ENCODE measurements at places on chromosomes 2 and 18. TPM values are rescaled to one million over a fixed set of nuclear protein-coding genes. Genes with fewer than 3 reads are reported as not detected.

GRCh38 chr2:241073166-241074064 is 28.7 kb downstream of the MTERF4 start:
- no peak overlapping the region for H3K4me3 ChIP-seq
- H3K27ac ChIP-seq = no peak overlapping the region
- no peaks in the 10 kb centered on the region for H3K27me3 ChIP-seq
- H3K4me1 ChIP-seq = no peaks in the 10 kb centered on the region
- no peak for DNase-seq

GRCh38 chr18:905948-906415 is 1.3 kb downstream of the ADCYAP1 start:
- H3K27me3 ChIP-seq = peaks cover 58% of the 10 kb centered on the region
- no peak overlapping the region for H3K27ac ChIP-seq
- H3K36me3 ChIP-seq = no peaks in the 10 kb centered on the region
- no peak overlapping the region for H3K4me3 ChIP-seq

- H3K27ac ChIP-seq = no peak overlapping the region
- H3K36me3 ChIP-seq = peaks cover 13% of the 10 kb centered on the region
- peak; percentile 21 for DNase-seq
Observed at GRCh38 chr2:96267159-96267971, 1.3 kb downstream of the CIAO1 start.

DNA sequence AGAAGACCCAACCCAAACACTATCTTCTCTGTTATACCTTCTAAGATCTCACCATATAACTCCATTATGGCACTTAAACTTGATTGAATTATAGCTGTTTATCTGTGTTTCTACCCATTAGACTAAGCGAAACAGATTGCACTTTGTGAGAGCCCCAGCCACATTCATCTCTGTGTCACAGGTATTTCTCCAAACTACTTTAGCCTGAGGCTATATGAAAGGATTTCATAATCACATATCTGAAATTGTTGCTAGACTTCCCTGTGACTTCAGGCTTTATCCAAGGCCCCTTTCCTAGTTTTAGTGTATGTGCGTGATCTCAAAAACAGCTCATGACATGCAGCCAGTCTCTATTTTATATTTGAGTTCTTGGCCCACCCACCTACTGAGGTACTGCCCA is 745.0 kb upstream of the ACVR2A start:
- H3K27me3 ChIP-seq = no peaks in the 10 kb centered on the region
- H3K4me1 ChIP-seq = no peaks in the 10 kb centered on the region
- DNase-seq = no peak

DNA sequence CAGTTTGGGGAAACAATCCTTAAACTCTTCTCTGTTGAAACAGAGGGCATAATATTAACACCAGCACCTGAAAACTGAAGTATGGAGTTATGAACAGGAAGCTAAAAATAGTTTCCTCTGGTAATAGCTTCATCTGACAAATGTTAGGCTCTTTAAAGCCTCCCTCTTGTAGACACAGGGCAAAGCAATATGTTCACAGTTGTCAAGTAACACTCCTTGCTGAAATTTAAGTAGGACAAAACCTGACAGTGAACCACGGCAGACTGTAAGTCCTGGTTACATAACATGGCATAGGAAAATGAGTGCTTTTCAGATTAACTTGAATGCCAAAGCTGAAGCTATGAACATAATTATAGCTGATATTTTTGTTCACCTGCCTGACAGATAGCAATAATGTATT is 172.9 kb downstream of the CMPK2 start:
- no peak overlapping the region for H3K4me3 ChIP-seq
- no peaks in the 10 kb centered on the region for H3K4me1 ChIP-seq
- no peak overlapping the region for H3K27ac ChIP-seq
- H3K36me3 ChIP-seq = no peaks in the 10 kb centered on the region
- DNase-seq = no peak
- H3K27me3 ChIP-seq = no peaks in the 10 kb centered on the region

DNA sequence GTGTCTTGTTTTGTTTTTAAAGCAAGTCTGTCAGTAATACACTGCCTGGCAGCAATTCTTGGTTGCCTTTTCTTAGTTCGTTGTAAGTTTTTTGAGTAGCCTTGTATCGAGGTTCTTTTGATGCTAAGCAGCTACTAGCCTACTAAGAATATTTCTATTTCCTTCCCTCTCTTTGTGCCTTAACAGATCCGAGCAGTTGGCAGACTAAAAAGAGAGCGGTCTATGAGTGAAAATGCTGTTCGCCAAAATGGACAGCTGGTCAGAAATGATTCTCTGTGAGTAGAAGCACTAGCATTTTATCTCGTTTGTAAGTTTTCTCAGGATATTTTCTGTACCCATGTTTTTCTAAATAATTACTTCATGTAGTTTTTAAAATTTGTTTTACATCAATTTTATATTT is 15.1 kb downstream of the MFF start:
- H3K27me3 ChIP-seq = no peaks in the 10 kb centered on the region
- no peak for DNase-seq
- no peak overlapping the region for H3K4me3 ChIP-seq
- H3K4me1 ChIP-seq = no peaks in the 10 kb centered on the region
- H3K36me3 ChIP-seq = no peaks in the 10 kb centered on the region
- H3K27ac ChIP-seq = no peak overlapping the region

DNA sequence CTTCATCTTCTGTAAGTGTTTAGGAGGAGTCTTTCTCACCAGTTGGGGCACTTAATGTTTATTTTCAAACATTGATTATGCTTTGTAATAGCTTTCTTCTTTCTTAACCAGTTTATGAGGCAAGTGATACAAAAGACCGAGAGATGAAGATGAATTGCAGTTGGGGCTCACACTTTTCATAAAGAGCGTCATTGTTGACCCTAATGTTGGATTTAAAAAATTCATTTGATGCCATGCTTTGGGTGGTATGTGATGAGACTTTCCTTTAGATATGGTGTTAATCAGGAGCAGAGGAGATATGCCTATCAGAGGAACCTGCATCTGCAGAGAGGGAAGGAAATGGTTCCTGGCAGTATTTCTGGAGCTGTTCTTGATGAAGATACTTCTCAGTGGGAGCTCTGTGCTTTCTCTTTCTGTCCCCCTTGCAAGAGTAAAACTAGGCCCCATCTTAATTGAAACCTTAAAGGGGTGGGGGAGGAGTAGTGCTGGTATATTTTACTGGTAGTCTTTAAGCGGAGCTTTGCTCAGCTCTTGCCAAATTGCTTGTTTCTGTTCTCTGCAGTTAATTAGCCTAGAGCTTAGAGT is 2.3 kb downstream of the EML4 start:
- H3K27ac ChIP-seq = peak overlapping the region; percentile 10
- H3K27me3 ChIP-seq = no peaks in the 10 kb centered on the region
- no peak overlapping the region for H3K4me3 ChIP-seq
- no peaks in the 10 kb centered on the region for H3K36me3 ChIP-seq
- peaks cover 31% of the 10 kb centered on the region for H3K4me1 ChIP-seq
- DNase-seq = no peak

- H3K27me3 ChIP-seq = no peaks in the 10 kb centered on the region
- H3K27ac ChIP-seq = peak overlapping the region; percentile 79
- H3K36me3 ChIP-seq = no peaks in the 10 kb centered on the region
Observed at GRCh38 chr18:57780706-57781347, 22.3 kb downstream of the ATP8B1 start.

DNA sequence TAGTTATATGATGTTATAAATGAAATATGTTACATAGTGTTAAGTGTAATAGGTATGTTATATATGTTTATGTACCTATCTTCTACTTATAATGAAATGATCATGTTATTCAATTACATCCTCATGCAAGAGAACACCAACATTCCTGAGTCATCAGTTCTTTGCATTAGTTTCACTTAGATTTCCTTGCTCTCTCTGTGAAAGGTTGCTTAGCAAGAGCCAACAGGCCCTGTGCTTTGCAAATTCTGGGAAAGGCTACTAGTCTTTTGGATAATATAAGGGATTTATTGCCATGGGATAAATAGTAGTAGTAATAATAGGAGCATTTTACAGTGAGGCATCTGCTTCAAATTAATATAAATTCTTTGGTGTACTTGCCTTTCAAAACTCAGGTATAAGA is 274.8 kb downstream of the SP3 start:
- no peaks in the 10 kb centered on the region for H3K4me1 ChIP-seq
- H3K27me3 ChIP-seq = no peaks in the 10 kb centered on the region
- H3K27ac ChIP-seq = no peak overlapping the region
- H3K4me3 ChIP-seq = no peak overlapping the region

DNA sequence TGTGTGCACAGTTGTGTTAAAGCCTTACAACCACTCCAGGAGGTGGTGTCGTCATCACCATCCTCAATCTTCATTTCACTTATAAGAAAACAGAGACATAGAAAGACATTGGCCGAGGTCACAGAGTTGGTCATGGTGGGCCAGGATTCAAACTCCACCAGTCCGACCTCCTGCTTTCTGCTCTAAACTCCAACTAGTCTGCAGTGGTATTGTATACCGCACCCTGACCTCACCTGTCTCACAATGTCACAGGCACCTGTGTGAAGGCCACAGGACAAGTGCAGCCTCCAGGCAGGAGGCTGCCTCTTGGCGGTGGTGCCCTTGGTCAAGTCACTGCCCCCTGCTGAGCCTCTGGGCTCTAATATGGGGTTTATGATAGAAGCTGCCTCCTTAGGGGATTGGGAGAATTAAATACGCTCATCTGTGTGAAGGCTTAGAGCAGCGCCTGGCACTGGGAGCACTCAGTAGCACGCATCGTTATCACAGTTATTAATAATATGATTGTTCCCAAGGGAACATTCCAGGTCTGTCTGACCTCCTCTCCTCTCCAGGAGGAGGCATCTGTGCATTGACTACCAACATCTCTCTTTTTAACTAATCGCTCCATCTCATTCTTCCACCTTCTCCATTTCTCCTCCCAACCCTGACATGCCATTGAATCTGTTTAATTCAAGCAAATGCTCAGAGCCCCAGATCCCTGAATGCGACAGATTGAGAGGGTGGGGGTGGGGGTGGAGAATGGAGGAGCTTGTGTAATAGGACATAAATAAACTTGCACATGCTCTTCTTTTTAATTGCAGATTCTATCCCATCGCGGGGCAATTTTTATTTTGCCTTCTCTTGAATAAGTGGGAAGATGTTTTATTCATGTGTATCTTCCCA is 112.7 kb downstream of the MCFD2 start:
- peaks cover 3% of the 10 kb centered on the region for H3K4me1 ChIP-seq
- no peaks in the 10 kb centered on the region for H3K36me3 ChIP-seq
- no peak for DNase-seq
- H3K27me3 ChIP-seq = no peaks in the 10 kb centered on the region
- no peak overlapping the region for H3K27ac ChIP-seq
- no peak overlapping the region for H3K4me3 ChIP-seq

DNA sequence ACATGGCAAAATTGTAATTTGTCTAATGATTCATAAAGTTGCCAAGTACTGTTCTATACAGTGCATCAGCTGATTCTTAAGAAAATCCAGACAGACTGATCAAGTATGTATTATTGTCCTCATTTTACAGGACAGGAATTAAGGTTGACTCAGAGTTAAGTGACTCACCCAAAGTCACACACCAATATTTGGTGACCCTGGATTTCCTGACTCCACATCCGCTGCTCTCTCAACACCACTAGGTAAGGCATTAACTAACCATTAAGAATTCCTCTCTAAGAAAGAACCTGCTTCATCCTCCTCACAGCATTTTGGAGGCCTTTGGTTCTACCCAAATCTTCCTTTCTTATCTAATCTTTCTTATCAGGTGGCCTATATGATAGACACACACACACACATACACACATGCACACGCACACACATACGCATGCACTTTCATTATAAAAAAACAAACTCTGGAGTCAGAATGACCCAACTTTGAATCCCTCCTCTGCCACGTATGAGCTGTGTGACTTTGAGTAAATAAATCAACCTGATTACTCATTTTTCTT is 150.8 kb downstream of the ANKRD44 start:
- H3K27me3 ChIP-seq = no peaks in the 10 kb centered on the region
- no peak for DNase-seq
- H3K27ac ChIP-seq = no peak overlapping the region
- H3K4me3 ChIP-seq = no peak overlapping the region
- H3K36me3 ChIP-seq = no peaks in the 10 kb centered on the region

- H3K27ac ChIP-seq = peak overlapping the region; percentile 59
- H3K36me3 ChIP-seq = no peaks in the 10 kb centered on the region
Observed at GRCh38 chr18:58761970-58762780, 90.9 kb downstream of the MALT1 start.

- H3K4me1 ChIP-seq = no peaks in the 10 kb centered on the region
- DNase-seq = no peak
- H3K27me3 ChIP-seq = no peaks in the 10 kb centered on the region
Observed at GRCh38 chr18:63987743-63988142, 17.9 kb downstream of the SERPINB8 start.

DNA sequence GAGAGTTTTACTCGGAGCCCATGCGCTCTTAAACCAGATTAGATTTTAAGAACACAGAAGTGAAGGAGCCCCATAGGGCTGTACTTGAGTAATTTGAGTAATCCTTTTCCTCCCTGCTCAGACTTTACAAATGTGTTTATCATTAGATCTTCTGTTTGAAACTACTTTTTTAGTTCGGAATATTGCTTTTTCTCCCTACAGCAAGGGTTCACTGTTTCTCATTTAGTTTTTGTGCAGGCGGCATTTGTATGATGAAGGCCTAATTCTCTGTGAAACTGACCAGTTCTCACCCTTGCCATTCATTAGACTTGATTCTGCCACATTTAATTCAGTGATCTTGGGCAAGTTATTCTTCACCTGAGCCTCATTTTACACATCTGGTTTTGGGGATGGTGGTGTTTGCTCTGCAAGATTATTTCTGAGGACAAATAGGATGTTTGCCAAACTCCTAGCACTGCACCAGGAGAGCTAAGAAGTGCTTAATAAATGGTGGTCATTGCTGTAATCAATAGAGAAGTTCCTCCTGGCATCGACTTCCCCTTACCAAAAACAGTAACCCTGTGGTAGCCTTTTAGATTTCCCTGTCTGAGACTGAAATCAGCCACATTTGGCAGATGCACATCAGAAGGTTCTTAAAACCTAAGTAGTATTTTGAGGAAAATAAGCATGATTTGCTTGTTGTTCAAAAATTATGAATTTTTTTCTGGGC is 2.2 kb downstream of the B3GNT2 start:
- H3K4me3 ChIP-seq = peak overlapping the region; percentile 94
- no peaks in the 10 kb centered on the region for H3K27me3 ChIP-seq
- DNase-seq = no peak
- no peaks in the 10 kb centered on the region for H3K36me3 ChIP-seq
- H3K4me1 ChIP-seq = peaks cover 56% of the 10 kb centered on the region

- DNase-seq = no peak
- no peak overlapping the region for H3K27ac ChIP-seq
- peaks cover 8% of the 10 kb centered on the region for H3K4me1 ChIP-seq
Observed at GRCh38 chr2:170869036-170869435, 52.3 kb downstream of the GAD1 start.

- no peak overlapping the region for H3K27ac ChIP-seq
- H3K4me1 ChIP-seq = no peaks in the 10 kb centered on the region
- no peaks in the 10 kb centered on the region for H3K36me3 ChIP-seq
- H3K4me3 ChIP-seq = no peak overlapping the region
- H3K27me3 ChIP-seq = no peaks in the 10 kb centered on the region
Observed at GRCh38 chr2:130768191-130768855, 13.0 kb downstream of the AMER3 start.

The DLGAP1 gene
- total RNA-seq = 0.25 TPM

The TEX44 gene
- total RNA-seq = not detected

The POTEI gene
- 0.11 TPM for total RNA-seq

The PECR gene
- 23.0 TPM for total RNA-seq

The RAMP1 gene
- 0.78 TPM for total RNA-seq

The UPP2 gene
- total RNA-seq = not detected

The SLC16A14 gene
- 3.8 TPM for total RNA-seq

The C1GALT1C1L gene
- not detected for total RNA-seq

All from thyroid gland (tissue), 4 donors.